Bronchial epithelial cell (primary cell): ENCODE measurements at places on chromosomes 2 and 18.
A peak's percentile ranks its signal among the peaks of the same experiment; 100 is the strongest.

DNA sequence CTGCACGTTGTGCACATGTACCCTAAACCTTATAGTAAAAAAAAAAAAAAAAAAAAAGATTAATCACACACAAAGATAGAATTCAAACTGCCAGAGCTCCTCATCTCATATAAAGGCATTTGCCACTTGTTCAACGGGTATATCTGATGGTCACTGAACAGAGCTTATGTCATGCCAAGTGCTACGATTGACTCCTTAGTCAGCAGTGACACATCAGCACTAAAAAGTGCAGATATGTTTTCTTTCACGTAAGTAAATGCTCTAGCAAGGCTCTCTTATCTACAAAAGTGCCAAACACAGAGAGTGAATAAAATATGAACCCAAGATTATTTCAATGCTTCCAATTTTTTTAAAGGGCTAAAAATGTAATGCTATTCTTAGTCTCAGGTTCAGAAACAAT lies 1.1 kb downstream of the LMAN1 start:
- DNase-seq, result peak; percentile 91

GRCh38 chr2:190980630-190981209 lies 33.3 kb downstream of the STAT1 start:
- no peak for DNase-seq

- DNase-seq, result peak; percentile 71
Measured at GRCh38 chr2:69741229-69741574, 732 bp upstream of the ANXA4 start.

DNA sequence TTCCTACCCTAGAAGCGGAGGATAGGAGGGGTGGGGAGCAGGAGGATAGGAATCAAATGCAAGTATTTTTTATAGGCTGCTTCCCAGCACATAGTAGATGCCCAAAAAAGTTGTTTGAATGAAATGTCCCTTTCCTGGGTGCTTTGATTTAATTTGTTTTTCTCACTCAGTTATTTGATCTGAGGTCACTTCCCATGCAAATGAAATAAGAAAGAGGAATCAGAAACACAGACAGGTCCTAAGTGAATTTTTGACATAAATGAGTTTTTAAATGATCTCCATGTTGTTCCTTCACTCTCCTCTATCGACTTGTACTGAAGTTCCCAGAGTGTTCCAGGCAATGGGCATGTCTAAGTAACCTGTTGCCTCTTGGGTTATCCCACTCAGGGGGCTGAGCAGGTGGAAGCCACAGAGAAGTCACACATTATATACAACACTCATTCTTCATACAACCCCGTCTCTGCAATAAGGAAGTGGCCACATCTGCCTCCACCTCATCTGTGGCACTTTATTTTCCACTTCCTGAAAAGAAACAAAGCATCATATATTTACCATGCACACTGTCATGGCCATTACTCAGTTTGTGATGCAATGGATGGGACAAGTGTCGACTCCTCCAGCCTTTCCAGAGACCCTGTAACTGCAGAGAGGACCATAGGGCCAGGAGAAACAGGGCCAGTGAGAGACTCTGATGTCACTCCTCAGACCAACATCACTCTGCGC lies 81.9 kb upstream of the ZNF397 start:
- peak; percentile 13 for DNase-seq

DNA sequence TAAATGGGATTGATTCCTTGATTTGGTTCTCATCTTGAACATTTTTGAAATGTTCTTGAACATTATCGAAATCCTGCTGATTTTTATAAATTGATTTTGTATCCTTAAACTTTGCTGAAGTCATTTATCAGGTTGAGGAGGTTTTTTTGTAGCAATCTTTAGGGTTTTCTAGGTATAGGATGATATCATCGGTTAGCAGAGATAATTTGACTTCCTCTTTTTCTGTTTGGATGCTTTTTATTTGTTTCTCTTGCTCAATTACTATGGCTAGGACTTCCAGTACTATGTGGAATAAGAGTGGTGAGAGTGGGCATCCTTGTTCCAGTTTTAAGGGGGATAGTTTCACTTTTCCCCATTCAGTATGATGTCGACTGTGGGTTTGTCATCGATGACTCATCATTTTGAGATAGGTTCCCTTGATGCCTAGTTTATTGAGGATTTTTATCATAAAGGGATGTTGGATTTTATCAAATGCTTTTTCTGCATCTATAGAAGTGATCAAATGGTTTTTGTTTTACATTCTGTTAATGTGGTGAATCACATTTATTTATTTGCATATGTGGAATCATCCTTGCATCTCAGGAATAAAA lies 201.5 kb upstream of the ZSWIM2 start:
- peak; percentile 18 for DNase-seq

GRCh38 chr2:32375228-32375892 lies 18.5 kb downstream of the BIRC6 start:
- no peak for DNase-seq
